ENCODE measurements at places on chromosomes 12 and 14. TPM values are rescaled to one million over a fixed set of nuclear protein-coding genes. Genes with fewer than 3 reads are reported as not detected.

- no peaks in the 10 kb centered on the region for H3K27me3 ChIP-seq
- H3K4me1 ChIP-seq: peaks cover 15% of the 10 kb centered on the region
- H3K4me3 ChIP-seq: no peak overlapping the region
Measured at GRCh38 chr14:32129124-32129523, 52.0 kb downstream of the ARHGAP5 start.

DNA sequence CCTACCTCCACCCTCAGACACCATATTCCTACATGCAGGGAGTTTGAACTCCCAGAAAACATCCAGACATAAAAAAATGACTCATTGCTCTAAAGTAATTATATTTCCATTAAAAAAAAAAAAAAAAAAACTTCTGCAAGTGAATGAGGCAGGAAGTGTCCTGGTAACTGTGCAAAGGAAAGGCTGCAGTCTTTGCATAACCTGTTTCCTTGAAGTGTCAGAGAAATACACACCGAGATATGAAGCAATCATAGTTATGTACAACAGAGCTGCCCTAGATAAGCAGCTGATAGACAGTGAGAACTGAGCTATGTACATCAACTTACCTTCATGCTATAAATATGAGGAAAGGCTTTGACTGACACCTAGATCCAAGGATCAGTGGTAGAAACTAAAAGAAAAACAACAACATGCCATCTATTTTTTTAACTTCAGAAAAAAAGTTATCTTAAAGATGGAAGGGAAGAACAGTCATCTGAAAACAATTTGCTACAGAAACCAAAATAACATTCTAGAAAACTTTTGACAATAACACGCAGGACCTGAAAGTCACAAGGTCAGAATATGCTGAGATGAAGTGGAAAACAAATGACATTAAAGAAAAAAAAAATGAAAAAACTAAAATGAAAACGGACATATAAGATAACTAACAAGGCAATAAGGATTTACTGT is 263.2 kb downstream of the SEC23A start:
- H3K4me1 ChIP-seq: no peaks in the 10 kb centered on the region
- H3K27me3 ChIP-seq: no peaks in the 10 kb centered on the region
- H3K27ac ChIP-seq: no peak overlapping the region
- DNase-seq: no peak
- no peaks in the 10 kb centered on the region for H3K36me3 ChIP-seq
- no peak overlapping the region for H3K4me3 ChIP-seq

DNA sequence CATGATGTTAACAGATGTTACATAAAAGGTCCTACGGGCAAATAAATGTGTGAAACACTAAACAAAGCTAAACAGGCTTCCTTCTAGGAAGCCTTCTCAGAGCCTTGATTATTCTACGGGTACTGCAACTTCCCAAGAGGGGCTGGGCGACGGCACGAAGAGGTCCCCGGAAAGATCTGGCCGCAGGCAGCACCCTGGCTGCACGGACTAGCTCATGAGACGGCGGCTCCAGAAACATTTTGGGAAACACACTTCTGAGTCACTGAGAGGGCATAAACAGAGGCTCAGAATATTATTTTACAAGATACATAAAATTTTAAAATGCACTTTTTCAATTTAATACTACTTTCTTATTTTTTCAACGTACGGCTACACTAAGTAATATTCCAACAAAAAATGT is 19.4 kb downstream of the STX2 start:
- no peaks in the 10 kb centered on the region for H3K27me3 ChIP-seq
- peaks cover 12% of the 10 kb centered on the region for H3K4me1 ChIP-seq
- peaks cover 4% of the 10 kb centered on the region for H3K36me3 ChIP-seq
- no peak overlapping the region for H3K4me3 ChIP-seq
- peak overlapping the region; percentile 62 for H3K27ac ChIP-seq

FAM90A1 gene
- total RNA-seq: not detected

- peak overlapping the region; percentile 36 for H3K27ac ChIP-seq
- no peaks in the 10 kb centered on the region for H3K36me3 ChIP-seq
- no peak overlapping the region for H3K4me3 ChIP-seq
- no peaks in the 10 kb centered on the region for H3K27me3 ChIP-seq
Measured at GRCh38 chr12:121214855-121215745, 5.2 kb downstream of the P2RX4 start.

DNA sequence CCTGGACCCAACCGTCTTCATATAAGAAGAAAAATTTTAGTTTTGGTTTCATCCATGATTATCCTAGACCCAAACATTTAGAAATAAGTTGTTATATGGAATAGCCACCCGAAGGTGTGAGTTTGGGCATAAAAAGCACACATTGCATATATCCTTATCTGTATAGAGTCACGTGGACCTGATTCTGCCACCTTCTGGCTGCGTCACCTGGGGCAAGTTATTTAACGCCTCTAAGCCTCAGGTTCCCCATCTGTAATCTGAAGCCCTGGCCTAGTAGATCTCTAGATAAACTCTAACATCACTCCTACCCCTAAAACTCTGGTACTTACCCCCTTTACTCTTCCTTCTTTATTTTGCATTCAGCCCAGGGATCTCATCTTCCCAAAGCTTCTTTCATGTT is 14.3 kb upstream of the KRT5 start:
- no peaks in the 10 kb centered on the region for H3K36me3 ChIP-seq
- H3K27me3 ChIP-seq: no peaks in the 10 kb centered on the region
- DNase-seq: no peak
- peaks cover 16% of the 10 kb centered on the region for H3K4me1 ChIP-seq

PTHLH gene
- 0.95 TPM for total RNA-seq

PMCH gene
- total RNA-seq: not detected

DNA sequence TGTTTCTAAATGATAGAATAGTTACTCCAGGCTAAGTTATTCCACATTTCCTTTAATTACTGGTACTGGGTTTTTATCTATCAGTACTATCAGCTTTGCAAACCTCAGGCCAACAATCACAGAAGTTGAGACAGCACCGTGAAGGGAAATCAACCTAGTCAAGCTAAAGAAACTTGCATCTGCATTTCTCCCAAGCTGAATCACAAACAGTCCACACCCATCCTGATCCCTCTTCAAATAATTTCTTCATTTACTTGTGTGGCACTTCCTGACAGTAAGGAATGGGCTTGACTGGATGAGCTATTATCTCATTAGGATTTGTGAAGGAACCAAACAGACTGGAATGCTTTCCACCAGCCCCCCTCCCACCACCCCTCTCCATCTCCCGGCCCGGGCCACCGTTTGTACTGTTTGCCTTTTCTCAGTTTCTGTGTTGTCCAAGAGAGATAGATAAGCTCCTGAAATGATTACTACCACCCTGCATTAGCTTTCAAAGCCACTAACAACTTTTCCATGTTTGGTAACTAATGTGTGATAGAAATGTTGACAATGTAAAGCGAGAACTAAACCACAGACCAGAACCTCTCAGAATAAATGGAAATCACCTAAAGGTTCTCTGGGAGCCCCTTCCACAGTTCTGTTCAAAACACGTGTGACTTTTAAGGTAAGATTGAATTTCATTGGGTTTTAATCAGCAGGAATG is 236.3 kb downstream of the SLC25A21 start:
- H3K4me3 ChIP-seq: no peak overlapping the region
- no peak overlapping the region for H3K27ac ChIP-seq
- no peaks in the 10 kb centered on the region for H3K36me3 ChIP-seq
- H3K4me1 ChIP-seq: no peaks in the 10 kb centered on the region
- DNase-seq: no peak

TEX22 gene
- total RNA-seq: not detected

C14orf180 gene
- not detected for total RNA-seq

DNA sequence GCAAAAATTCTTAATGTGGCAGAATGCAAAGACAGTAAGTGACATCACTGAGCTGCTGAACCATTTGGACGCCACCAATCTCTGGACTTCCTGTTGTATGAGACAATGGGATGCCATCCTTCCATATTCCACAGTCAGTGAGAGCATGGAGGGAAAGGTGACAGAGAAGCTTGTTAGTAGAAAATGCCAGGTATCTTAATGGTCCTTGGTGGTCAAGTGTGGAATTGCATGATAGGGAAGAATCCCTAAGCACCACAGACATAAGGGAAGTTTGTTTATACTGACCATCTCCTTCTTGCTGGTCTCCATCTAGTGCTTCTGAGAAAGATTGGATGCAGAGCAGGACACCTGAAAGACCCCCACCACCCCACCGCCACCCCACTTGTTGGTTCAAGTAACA is 1410.0 kb upstream of the TMEM132C start:
- H3K27me3 ChIP-seq: no peaks in the 10 kb centered on the region
- no peak for DNase-seq
- H3K4me3 ChIP-seq: no peak overlapping the region
- no peaks in the 10 kb centered on the region for H3K4me1 ChIP-seq

PIWIL1 gene
- not detected for total RNA-seq

DNA sequence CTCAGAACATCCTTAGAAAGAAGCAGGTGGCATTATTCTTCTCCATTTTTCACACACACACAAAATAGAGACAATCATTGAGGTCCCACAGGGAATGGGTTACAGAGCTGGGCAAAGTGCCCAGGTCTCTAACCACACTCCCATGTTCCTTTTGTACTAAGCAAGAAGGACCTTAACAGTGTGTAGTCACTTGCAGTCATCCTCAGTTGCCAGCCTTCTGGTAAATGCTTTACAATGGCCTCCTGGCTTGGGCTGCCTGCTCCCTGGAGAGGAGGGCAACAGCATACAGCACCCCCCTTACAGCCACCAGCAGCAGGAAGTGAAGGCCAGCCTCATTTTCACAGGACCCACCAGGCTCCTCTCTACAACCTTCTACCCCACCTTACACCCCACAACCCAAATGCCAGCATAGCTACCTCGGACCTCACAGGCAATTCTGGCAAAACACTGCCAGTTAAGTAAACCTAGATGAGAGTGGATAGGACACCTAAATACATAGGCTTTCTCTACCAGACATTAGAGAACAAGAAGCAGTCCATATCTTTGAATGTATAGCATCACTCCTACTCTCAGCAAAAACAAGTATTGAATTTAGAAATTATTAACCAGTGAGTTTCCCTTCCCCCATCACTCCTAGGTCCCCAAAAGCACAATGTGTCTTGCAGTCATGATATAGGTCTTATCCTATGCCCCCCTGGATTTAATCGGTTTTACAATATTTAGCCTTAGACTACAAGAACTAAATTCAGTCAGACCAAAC is 88.1 kb downstream of the PPP2R5E start:
- DNase-seq: no peak
- no peaks in the 10 kb centered on the region for H3K36me3 ChIP-seq
- peaks cover 31% of the 10 kb centered on the region for H3K4me1 ChIP-seq
- H3K27ac ChIP-seq: no peak overlapping the region

DNA sequence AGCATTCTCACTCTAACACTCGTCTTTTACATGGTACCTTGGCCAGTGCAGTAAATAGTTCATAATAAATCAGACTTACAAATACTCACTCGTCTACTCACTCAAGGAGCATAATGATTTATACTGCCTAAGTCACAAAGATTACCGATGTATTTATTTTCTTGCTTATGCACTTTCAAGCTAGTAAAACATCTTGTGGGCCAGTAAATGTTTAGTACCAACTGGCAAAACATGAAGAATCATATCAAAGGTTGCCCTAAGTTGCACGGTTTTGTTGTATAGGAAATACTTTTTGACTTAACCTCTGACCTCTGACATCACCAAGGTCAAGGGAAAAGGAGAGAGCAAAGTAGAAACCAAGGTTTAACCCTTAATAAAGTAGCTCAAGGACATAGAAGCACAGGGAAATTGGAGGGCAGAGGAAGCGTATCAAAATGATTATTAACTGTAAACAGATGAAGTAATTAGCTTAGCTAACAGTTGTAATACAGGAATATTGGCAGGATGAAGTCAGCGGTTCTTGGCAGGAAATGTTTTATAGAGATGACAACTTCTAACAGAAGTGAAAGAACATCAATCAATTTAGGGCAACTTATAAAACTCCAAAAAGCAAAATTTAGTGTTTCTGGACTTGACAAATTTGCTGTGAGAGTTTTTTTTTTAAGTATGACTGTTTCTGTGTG is 131.9 kb downstream of the HMGA2 start:
- H3K27ac ChIP-seq: no peak overlapping the region
- H3K4me3 ChIP-seq: no peak overlapping the region

DNA sequence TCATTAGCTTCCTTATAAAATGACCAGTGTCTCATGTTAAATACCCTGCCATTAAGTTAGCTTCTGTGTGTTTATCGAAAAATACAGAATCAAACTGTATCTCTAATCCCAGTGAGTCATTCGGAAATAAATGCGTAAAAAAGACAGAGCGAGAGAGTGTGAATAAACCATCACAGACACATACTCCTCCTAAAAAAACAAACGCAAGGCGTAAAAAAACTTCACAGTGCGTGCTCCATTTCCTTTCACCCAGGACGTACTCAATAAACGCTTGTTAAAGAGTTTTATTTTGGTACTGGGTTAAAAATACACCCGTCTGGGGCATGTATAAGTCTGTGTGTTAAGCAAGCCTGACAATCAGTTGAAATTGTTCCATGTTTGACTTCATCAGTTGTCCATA is 58.8 kb upstream of the ISM2 start:
- no peaks in the 10 kb centered on the region for H3K27me3 ChIP-seq
- no peak for DNase-seq
- no peaks in the 10 kb centered on the region for H3K4me1 ChIP-seq
- H3K36me3 ChIP-seq: peaks cover 13% of the 10 kb centered on the region
- no peak overlapping the region for H3K4me3 ChIP-seq

NTS gene
- total RNA-seq: not detected

GPR137C gene
- total RNA-seq: 0.49 TPM

DNA sequence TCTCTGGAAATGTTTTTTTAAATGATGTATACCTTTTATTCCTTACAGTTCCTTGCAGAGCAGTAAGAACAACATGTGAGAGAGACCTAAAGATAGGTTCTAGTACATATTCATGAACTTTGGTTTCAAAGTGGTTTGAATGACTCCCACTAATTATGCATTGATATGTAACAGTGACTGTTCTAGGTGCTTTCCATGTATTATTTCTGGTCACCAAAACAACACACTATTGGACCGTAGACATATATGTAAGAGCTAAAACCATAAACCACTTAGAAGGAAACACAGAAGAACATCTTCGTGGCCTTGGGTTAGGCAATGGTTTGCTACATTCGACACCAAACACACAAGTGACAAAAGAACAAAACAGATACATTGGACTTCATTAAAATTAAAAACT is 37.9 kb downstream of the SOX5 start:
- no peak overlapping the region for H3K4me3 ChIP-seq
- H3K36me3 ChIP-seq: no peaks in the 10 kb centered on the region

- DNase-seq: no peak
- no peak overlapping the region for H3K4me3 ChIP-seq
- H3K27me3 ChIP-seq: no peaks in the 10 kb centered on the region
- H3K4me1 ChIP-seq: no peaks in the 10 kb centered on the region
- no peaks in the 10 kb centered on the region for H3K36me3 ChIP-seq
- H3K27ac ChIP-seq: no peak overlapping the region
Measured at GRCh38 chr14:34021096-34021495, 70.2 kb upstream of the EGLN3 start.

Data from sigmoid colon (tissue), 7 donors.